ENCODE measurements at places on chromosomes 11 and 22.

GRCh38 chr22:32476281-32477195 lies 1.9 kb downstream of the FBXO7 start:
- DNase-seq = no peak

DNA sequence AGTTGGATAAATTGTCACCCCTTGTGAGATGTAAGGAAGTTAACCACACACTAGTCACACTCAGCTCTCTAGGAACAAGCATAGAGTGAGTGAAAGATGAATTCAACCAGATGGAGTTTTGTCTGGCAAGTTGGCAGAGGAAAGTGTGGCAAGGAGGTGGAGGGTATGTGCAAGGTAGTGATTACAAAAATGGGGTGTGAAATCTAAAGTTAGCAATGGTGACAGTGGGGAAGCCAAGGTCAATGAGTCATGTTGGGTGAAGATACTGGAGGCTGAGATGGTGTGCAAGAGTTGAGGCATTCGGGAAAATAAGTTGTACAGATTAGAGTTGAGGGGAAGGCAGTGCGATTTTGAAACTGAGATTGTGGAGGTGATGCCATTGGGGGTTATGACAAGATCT lies 33.7 kb downstream of the MRGPRX2 start:
- DNase-seq = no peak

- no peak for DNase-seq
These were observed 10.3 kb upstream of the NEFH start for GRCh38 chr22:29469755-29470154.

- no peak for DNase-seq
These were observed 100.8 kb downstream of the ALX4 start for GRCh38 chr11:44208976-44209603.

DNA sequence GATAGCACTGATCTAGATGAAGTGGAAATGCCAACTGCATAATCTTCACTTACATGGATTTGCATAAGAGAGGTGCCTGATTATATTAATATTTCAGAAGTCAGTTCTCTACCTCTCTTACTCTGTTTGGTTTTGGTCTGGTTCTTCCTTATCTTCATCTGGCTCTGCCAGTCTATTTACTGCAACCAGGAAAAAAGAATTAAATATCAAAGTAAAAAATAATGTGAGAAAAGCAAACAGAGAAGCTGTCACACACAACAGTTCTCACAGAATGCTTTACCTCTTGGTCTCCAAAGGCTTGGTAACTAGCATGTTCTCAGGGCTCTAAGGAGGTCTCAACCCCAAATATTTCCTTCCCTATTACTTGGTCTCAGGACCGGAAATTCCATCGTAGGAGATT lies 6.7 kb downstream of the VSIG10L2 start:
- no peak for DNase-seq

GRCh38 chr11:103317118-103317517 lies 207.9 kb downstream of the DYNC2H1 start:
- no peak for DNase-seq

DNA sequence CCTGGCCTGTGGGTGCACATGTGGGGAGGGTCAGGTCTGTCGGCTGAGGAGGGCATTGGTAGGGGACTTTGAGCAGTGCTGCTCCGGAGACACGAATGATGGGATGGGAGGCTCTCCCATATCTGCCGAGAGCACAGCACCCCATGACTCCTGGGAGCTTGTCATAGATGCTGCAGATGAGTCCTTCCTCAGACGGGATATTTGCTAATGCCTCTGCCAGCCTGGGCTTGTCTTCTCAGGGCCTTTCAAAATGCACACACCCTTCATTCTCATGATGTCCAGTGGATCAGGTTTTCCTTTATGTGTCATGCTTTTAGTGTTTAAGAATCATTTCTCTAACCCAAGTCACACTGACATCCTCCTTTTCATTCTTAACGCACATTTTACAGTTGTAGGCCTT lies 8.1 kb upstream of the RNH1 start:
- DNase-seq = no peak

- DNase-seq = no peak
These were observed 59.2 kb downstream of the ELFN2 start for GRCh38 chr22:37368058-37368457.

DNA sequence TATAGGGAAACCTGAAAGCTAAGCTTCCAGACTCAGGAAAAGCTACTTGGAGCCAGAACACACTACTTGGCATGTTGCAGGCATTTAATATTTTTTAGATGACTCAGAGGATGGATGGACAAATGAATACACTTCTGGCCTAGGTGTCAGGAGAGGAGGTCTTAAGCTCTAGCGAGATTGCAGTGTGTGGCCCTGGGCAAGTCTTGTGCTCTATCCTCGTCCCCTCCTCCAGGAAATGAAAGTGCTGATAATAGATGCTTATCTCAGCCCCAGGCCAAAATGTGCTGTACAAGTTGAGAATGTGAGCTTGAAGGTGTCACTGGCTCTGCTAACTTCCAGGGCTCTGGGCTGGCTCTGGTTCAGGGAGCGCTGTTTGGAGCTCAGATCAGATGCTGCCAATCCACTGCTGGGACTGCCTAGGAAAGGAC lies 136.3 kb downstream of the PKNOX2 start:
- peak; percentile 38 for DNase-seq

GRCh38 chr22:28247136-28247535 lies 328.1 kb upstream of the PITPNB start:
- DNase-seq = no peak

DNA sequence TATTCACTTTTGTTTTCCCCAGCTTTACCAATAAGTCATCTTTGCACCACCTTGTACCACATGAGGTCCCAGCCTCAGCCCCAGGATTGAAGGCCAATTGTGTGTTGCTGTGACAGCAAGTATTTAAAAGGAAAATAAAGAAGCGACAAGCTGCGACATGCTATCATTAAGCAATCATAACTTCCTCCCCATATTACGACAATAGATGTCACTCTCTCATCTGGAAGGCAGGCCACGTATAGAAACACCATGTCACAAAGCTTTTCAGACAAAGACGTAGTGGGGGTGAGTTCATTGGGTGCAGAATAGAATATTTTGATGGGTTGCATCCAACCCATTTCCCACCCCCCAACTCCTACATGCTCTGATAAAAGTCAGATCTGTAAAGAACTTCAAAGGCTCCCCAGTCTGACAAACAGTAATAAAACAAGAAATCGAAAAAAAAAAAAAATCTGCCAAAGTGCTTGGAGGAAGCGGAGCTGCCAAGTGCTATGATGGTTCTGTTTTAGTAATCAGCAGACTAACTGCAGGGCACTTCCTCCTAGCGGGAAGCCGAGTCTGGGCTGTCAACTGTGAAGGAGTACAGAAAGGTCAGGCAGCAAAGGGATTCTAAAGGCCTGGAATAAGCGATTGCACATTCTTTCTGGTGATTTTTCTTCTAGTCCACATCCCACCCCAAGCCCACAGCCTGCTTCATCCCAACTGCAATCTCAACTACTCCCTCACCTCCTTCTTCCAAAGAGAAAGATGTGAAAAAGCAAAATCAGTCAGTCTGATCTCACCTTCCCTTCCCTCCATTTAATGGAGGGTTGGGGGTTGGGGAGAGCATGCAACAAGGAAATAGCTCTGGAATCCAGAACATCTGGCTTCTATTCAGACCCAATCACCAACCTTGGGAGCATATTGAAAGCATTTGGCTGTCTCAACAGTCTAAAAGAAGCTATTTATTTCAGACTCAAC lies 131.4 kb upstream of the UBASH3B start:
- DNase-seq = no peak

GRCh38 chr11:80346353-80347059 lies 905.7 kb upstream of the TENM4 start:
- no peak for DNase-seq

All from AG04450 (cell line).